ENCODE measurements at places on chromosomes 12 and 14.

- DNase-seq = no peak
Observed at GRCh38 chr12:152440-152839, 61.5 kb downstream of the SLC6A12 start.

GRCh38 chr12:6469609-6470374 is 685 bp downstream of the VAMP1 start:
- no peak for DNase-seq

DNA sequence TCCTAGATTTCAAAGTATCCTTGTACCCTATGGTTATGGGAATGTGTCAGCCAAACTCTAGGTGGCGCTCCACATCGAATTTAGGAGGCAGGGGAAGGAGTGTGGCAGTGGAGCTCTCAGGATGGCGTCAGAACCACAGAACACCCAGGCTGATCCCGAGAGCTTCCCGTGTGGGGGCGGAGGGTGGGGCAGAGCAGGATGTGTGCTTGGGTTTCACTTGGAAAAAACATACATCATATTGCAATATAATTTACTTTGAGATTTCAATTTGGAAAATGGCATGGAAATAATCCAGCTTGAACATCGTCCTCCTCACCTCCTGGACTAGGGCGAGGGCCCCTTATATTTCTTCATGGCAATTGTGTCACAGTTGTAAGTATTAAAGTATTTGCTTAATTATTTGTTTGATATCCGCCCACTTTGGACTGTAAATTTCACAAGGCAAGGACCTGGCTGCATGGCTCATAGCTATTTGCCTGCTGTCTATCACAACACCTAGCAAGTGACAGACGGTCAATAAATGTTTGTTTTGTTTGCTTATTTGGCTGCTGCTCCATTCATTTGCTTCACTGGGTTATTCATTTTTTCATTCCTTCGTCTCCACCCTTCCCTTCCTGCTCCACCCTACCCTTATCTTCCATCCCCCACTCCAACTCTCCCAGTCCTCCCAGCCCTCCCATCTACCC is 221.5 kb upstream of the HMGA2 start:
- peak; percentile 64 for DNase-seq

GRCh38 chr14:52051871-52052270 is 17.0 kb downstream of the NID2 start:
- DNase-seq = no peak

DNA sequence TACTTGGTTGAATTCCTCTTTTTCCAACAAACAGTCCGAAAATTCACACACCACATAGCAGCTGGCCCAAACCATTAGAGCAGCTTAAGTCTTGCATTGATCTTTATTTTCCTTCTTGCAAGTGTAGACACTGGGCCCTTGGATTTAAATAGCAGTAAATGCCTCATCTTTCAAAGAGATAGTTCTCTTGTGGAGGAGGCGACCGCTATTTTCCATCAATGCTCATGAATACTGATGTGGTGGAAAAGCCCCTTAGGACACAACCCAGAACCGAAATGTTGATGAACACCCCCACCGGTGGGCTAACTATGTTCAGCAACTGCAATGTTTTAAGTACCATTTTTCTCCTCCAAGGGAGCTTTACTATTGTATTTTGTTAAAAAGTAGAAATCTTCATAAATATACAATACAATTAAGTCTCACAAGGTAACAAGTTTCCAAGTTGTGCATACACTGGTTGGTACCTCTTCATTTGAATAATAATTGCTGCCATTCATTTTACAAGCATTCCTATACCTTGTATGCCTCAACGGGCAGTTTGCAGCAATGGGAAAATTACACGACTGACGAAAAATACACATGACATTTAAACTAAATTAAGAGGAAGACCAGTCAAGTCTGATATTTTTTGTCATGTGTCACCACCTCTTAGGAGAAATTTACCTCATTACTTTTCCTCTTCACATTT is 18.0 kb downstream of the NIN start:
- DNase-seq = no peak

DNA sequence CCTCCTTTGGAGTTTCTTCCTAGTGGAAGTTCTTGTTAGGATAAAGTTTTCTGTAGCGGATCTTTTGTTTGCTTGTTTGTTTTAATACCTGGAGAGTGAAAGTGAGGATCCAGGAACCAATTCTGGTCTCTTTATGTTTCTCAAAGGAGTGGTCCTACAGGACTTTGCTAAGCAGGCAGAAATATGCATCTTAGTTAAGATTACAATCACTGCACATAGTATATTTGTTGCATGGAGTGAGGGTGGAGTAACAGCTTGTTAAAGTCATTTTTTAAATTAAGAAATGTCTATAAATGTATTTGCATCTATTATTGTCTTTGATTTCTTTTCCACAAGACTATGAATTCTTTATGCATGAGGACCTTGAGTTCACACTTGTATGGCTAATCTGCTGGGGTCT is 76.7 kb downstream of the DRAM1 start:
- no peak for DNase-seq

- DNase-seq = no peak
Observed at GRCh38 chr12:122322501-122322900, 56.2 kb upstream of the VPS33A start.

- peak; percentile 54 for DNase-seq
Observed at GRCh38 chr12:70317781-70318180, 48.3 kb upstream of the KCNMB4 start.

GRCh38 chr14:105456736-105457617 is 17.6 kb upstream of the CRIP2 start:
- DNase-seq = no peak

GRCh38 chr12:69475237-69475975 is 5.2 kb downstream of the FRS2 start:
- no peak for DNase-seq

DNA sequence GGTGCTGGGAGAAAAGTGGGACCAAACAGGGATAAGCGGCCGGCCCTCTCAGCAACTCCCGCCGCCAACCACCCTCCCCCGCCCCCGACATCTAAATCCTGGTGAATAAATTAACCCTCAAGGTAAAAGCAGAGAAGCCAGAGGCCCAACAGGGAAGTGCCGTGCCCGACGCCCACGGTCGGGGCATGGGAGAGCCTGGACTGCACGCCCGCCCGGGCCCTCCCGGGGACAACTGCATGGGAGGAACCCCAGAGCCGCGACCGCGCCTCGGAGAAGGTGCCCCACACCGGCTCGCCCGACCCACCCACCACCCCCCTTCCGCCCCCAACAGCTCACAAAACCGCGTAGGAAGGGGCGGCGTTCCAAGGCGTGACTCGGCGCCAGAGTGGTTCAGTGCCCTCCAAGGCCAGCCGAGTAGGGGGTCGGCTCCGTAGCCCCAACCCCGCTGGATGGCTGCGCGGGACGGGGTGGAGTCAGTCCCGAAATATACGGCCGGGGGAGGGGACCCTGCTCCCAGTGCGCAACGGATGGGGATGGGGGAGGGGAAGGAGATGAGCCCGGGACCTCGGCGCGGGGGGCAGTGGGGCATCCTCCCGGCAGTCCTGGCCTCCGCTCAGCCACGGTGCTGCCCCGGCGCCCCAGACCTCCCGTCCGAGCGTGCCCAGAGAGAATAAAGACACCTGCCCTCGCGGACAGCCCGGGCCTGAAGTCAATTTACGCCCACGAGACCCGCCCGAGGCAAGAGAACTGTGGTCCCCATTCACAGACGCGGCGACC is 732 bp downstream of the SLC25A29 start:
- no peak for DNase-seq

- DNase-seq = no peak
Observed at GRCh38 chr14:52789118-52789517, 2.3 kb downstream of the GNPNAT1 start.

DNA sequence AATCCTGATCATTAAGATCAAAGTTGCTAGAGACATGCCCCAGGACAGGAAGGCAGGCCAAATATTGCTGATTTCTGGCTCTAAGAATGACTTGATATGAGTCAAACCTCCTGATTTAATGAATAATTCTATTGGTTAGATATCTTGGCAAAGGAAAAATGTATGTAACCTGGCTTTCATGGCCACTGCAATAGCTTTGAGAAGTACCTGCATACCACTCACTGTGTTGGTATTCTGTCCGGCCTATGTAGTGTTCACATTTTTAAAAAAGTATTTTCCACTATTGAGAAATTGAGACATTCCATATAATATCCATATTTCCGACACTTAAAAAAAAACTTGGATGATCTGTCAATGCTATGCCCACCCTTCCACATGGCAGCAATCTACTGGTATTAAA is 283.1 kb upstream of the SOX5 start:
- no peak for DNase-seq
